BE2C (cell line): ENCODE measurements at places on chromosomes 6 and 20.

DNA sequence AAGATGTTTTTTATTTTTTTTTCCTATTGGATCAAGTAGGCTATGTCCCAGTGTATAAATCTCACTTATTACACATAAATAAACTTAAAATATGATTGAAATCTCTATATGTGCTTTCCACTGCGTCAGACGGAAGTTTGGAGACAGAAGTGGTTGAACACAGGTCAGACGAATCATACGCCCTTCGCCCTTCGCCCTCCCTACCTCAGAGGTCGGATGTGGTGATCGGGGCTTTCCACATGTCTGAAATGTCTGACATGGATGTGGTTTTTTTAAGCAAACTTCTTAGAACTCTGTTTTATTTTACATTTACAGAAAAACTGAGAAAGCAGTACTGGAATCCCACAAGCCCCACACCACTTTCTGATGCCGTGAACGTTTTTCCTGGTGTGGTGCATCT, 344.4 kb downstream of the THBS2 start:
- no peak for DNase-seq

- no peak for DNase-seq
Measured at GRCh38 chr6:80205404-80205803, 98.9 kb downstream of the BCKDHB start.

- peak; percentile 91 for DNase-seq
Measured at GRCh38 chr6:26026833-26027490, 60.3 kb upstream of the HFE start.

DNA sequence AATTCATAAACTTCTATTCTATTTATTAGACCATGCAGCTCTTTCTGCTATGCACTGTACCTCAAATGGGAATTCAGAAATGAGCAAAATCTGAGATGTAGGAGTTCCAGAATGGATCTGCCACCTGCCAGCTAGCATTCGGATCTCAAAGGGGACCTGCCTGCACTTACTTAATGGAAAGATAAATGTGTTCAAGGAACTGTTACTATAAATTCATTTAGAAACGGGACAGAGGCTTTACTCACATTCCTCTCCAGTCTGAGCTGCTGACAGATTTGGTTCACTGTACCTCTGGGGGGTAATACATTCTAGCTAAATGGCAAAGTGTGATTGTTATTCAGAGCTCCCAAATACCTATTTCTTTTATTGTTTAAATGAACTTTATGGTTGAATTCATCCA, 384.1 kb downstream of the GRIK2 start:
- DNase-seq = no peak

- no peak for DNase-seq
Measured at GRCh38 chr20:59573837-59574236, 30.5 kb upstream of the PHACTR3 start.

DNA sequence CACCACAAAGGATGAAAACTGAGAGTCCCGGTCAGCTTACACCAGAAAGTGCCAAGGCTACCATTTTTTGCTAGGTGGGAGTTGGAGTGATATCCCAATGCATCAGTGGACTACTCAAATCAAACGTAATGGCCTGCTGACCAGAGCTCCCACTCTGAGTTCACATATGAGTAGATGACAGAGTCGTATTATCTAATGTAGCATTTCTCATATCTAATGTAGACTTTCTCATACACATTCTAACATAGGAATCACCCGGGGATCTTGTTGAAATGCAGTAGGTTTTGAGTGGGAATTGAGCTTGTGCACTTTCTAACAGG, 38.4 kb upstream of the FUCA2 start:
- DNase-seq = no peak

DNA sequence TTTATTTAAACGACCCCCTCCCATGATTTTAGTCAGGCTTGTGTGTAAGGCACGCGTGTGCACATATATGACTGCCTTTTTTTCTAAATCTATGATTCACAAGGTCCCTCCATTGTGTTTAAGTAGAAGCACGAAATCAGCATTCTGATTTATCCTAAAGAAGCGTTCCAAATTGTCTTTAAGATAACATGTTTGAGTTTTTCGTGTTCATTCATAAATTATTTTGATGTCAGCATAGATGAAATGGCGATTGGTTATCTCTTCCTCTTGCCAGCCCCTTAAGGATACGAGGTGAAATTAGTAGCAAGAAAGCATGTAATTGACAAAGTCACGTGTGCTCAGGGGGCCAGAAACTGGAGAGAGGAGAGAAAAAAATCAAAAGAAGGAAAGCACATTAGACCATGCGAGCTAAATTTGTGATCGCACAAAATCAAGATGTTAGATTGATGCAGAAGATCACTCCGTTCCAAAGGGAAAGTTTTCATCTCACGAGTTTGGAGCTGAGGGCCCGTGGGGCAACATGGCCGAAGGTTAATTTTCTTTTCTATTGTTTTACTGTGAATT, at the start of gene LIN28B:
TSS of gene LIN28B (plus strand) at position 377 of the 564 bp plus-strand sequence. CDS start at position 521, 144 bp downstream.
- DNase-seq = no peak

DNA sequence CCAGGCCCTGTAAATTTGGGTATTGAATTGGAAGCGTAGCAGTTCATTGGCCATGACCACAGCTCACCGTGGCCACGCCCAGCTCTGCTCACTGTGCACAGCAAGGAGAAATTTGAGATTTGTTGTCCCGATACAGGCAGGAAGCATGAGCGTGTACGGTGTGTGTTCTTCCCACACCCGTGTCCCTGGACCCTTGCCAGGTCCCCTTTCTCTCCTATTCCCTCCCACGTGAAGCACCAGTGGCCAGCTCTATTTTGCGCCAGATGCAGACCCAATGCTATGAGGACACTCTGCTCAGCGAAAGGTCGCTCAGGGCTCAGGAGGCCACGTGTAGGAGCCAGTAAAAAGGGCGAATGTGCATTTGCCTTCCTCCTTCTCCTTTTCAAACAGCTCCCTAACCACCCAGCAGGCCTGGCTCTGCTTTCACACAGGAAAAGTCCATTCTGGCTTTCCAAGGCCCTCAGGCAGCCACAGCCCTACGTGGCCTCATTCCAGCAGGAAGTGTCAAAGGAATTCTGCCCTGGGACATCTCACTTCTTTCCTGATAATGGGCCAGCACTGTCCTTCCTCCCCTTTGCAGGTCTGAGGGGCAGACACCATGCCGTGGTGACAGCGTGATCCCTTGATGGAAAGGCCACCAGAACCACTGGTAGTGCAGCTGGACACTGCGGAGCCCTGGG, 499.2 kb upstream of the CDH4 start:
- no peak for DNase-seq

GRCh38 chr6:25454136-25454535, 175.0 kb downstream of the CARMIL1 start:
- no peak for DNase-seq

DNA sequence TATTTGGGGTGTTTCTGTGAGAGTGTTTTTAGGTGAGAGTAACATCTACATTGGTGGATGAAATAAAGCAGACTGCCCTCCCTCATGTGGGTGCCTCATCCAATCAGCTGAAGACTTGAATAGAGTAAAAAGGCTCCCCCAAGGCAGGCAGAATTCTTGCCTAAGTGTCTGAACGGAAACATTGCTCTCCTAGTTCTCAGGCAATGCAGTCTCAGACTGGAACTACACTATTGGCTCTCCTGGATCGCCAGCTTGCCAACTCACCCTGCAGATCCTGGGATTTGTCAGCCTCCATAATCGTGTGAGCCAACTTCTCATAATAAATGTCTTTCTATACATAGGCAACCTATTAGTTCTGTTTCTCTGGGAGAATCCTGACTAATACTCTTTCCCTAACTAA, 5.5 kb upstream of the TMEM170B start:
- DNase-seq = no peak

DNA sequence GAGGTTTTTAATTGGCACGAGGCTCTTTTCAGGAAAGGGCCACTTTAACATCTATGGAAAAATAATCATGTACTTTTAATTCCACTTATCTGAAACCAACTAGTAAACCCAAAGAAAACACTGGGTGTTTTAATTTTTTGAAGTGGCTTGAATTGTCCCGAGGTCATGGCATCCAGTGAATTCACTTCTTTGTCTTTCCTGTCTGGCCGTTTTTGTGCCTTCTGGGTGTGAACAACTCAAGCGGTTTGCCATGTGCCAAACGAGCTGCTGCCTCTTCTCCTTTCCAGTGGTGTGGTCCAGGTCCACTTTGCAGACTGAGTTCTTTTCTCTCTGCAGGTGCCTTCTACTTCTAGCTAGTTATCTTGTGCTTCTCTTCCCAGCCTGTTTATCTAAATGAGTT, 117.5 kb downstream of the PLCB4 start:
- no peak for DNase-seq

- no peak for DNase-seq
Measured at GRCh38 chr20:61808447-61808846, 257.2 kb downstream of the TAF4 start.

DNA sequence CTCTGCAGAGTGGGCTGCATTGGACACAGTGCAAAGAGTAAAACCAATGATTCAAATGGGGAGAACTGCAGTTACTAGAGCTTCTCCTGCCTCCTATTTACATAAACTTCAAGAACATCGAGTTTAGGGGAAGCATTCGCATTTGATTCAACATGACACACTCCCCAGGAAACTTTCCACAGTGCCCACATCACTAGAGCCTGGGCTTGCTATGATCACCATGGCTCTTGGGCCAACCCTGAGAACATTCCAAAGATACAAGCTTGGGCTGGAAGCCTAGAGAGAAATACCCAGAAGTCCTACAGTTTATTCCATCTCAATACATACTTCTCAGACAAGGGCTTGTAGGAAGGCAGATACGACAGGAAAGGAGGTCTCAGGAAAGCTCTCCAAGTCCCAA, 337.9 kb downstream of the CD83 start:
- DNase-seq = no peak

DNA sequence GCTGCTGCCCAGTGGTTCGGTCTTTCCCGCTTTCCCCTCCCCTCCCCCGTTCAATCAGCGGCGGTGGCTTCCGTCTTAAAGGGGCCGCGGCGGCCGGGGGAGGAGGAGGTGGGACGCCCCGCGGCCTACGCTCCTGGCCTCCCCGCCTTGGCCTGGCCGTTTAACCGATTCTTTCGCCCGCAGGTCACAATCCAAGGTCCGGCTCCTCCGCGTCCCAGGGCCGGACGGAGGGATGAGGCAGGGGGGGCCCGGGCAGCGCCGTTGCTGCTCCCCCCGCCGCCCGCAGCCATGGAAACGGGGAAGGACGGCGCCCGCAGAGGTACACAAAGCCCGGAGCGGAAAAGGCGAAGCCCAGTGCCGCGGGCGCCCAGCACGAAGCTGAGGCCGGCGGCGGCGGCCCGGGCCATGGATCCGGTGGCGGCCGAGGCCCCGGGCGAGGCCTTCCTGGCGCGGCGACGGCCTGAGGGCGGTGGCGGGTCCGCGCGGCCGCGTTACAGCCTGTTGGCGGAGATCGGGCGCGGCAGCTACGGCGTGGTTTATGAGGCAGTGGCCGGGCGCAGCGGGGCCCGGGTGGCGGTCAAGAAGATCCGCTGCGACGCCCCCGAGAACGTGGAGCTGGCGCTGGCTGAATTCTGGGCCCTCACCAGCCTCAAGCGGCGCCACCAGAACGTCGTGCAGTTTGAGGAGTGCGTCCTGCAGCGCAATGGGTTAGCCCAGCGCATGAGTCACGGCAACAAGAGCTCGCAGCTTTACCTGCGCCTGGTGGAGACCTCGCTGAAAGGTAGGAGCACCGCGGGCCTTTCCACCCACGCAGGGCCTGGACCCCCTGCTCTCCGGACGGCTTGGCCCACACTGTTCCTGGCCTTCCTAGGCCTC, 1.2 kb downstream of the STK35 start:
- peak; percentile 75 for DNase-seq

- no peak for DNase-seq
Measured at GRCh38 chr20:50730765-50731054, 670 bp upstream of the PARD6B start.

DNA sequence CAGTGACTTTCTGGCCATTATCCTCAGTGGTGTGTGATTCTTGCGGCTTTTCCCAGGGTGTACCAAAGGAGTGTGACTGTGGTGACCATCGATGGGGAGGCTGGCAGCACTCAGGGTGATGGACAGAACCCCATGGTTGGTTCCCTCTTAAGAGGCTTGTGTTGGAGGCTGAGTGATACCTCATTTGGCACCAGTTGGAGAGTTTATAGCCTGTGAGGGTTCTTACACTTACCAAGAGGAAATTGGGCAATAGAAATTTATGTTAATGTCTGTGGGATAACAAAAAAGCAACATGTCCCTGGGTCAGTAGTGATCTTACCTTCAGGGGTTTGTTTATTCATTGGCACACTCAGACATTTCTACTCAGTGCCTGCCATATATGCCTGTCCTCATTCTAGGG, 37.2 kb downstream of the DAAM2 start:
- DNase-seq = no peak

DNA sequence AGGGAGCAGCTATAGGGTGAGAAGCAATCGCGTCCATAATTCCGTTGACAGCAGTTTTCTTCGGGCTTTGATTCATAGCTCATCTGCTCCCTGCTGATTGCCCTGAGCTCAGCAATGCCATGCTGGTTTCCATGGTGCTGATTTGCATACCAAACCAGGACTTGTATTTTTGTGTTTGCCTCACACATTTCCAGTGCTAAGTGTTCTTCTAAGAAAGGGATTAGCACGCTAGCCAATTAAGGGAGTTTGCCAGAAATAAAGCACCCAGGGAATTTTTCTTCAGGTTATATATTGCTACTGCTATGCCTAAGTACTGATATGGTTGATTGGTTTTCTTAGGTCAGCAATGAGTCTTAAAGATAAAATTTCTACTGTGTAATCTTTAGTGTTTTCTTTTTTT, 177.6 kb downstream of the PLCB1 start:
- no peak for DNase-seq

GRCh38 chr6:49030251-49031020, 432.6 kb downstream of the MMUT start:
- DNase-seq = no peak

DNA sequence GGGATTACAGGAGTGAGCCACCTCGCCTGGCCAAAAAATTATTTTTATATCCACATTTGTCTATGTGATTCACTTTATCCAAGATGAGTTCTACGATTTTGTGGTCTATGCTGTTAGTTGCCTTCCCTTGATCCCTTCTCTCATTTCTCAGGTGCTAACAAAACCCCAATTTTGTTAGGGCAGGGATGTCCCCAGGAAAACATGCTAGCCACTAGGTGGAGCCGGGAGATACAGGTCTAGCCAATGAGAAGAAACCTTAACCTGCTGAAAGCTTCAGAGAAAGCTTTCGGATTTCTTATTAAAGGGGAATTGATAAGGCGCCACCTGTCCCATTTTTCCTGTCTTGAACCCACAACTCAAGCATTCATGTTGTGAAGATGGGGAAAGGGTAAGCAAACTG, 167.4 kb upstream of the OLIG3 start:
- DNase-seq = no peak

DNA sequence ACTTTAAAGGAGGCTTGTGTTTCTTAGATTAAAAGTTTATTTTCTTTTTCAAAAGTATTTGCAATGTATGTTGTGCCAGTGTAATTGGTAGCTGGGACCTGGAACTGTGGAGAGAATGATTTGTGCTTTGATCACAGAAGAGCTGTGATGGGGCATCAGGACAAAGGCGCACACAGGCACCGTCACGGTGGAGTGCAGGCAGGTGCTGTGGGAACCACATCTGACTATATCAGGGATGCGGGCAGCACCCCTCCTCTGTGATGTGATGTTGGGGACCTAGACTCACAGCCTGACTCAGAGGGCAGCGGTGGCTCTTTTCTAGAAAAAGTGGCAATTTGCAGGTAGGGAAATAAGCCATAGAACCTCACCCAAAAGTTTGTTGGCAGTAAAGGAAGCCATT, 34.5 kb downstream of the SYTL3 start:
- no peak for DNase-seq
